ENCODE measurements at places on chromosomes 12 and 14.

DNA sequence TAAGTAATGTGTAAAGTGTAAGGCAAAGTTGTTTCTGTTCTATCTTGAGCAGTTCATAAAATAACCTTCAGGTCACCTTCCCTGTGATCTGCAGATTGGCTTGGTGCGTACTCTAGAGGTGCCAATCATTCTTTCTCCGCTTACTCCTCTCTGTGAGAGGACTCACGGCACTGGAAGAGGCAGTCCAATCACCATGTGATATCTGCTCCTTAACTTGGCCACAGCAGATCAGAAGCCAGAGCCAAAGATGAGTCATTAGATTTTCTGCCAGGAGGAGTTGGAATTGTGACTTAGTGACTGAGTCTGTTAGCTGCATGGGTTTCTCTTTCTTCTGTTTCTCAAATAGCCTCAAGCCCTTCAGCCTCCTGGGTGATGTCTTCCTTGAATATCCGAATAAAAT lies 165.5 kb downstream of the SLC41A2 start:
- no peak for DNase-seq

GRCh38 chr12:38711054-38711453 lies 194.3 kb downstream of the CPNE8 start:
- DNase-seq, result no peak

DNA sequence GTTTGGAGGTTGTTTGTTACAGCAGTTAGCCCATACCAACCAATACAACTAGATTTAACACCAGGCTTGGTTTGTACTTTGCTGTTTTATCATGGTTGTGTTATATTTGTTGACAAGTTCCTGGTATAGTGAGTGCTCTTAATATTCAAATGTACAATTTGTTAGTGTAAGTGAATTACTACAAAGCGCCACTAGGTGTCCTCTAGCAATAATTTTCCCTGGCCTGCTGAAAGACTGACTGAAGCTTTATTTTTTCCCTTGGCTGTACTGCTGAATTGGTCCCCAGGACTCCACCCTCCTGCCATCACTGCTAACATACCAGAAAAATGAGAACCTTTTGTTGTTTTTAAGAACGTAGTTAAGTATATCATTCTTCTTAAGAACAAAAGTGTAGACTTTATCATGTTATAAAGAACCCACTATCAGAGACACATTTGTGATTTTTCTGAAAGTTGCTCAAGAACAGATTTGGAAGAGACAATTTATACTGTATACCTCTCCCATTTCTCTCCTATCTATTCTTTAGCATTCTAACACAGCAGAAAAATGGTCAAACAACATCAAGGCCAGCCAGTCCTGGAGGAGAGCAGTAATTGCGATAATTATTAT lies 75.3 kb upstream of the FAR2 start:
- DNase-seq, result peak; percentile 76

DNA sequence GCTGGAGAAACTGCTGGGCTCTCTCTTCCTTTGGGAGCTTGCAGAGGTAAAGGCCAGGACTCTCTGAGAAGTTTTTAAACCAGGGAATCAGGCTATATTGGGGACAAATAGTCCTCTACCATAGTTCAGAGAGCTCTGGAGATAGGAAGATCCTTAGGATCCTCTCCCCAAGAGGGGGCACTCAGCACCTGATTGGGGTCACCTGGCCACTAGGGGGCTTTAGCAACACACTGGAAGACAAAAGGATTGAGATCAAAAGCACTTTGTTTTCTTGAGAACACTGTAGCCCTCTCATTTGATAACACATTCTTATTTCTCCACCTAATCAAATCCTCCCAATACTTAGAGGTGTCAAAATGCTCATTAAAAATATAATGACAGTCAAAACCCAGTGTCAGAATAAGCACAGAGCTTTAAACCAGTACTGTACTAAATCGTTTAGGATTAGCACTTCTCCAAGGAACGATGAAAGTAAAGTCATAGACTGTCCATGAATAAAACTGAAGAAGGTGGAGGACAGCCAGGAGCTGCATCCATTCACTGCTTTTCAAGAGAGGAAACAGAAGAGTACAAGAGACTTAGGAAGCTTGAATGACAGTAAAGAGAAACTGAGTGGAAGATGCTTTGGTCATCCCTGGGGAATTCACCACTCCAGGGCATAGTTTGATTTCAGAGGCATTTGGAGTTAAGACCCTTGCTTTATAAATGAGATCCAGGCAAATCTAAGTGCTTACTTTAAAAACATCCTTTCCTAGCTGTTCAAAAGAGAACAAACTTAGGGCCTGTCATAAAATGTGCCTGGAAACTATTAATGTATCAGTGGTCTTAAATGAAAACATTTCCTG lies 26.5 kb downstream of the BMP4 start:
- DNase-seq, result no peak

DNA sequence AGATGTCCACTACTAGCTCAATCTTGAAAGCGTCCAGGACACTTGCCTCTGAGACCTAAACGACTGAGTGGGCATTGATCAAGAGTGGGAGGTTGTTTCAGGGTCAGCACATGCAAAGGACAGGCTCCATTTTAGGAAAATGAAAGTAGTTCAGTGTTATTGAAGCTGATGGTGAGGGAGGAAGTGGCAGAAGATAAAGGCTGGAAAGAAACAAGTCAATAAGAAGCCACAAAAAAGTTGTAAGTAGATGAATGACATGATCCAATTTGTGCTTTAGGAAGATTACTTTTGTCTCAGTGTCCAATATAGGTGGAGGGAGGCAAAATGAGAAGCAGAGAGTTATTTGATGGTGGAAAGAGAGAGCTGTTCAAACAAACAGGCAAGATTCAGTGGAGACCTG lies 22.0 kb downstream of the GPR65 start:
- no peak for DNase-seq

- no peak for DNase-seq
These were observed 10.2 kb downstream of the STX2 start for GRCh38 chr12:130828895-130829294.

DNA sequence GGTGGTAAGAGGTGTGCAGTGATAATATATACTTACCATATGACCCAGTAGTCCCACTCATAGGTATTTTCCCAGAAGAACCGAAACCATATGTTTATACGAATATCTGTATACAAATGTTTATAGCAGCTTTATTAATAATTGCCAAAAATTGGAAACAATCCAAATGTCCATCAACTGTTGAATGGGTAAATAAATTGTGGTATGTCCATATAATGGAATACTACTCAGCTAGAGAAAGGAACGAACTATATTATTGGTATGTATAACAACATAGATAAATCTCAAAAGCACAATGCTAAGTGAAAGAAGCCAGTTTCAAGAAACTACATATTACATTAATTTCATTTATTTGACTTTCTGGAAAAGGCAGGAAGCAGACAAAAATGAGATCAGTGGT lies 66.1 kb downstream of the TTLL5 start:
- no peak for DNase-seq

Measured in NCI-H1694 treated with DMSO at 0.1 percent for 48 hours (cell line).